ENCODE measurements at places on chromosomes 3 and 15.

DNA sequence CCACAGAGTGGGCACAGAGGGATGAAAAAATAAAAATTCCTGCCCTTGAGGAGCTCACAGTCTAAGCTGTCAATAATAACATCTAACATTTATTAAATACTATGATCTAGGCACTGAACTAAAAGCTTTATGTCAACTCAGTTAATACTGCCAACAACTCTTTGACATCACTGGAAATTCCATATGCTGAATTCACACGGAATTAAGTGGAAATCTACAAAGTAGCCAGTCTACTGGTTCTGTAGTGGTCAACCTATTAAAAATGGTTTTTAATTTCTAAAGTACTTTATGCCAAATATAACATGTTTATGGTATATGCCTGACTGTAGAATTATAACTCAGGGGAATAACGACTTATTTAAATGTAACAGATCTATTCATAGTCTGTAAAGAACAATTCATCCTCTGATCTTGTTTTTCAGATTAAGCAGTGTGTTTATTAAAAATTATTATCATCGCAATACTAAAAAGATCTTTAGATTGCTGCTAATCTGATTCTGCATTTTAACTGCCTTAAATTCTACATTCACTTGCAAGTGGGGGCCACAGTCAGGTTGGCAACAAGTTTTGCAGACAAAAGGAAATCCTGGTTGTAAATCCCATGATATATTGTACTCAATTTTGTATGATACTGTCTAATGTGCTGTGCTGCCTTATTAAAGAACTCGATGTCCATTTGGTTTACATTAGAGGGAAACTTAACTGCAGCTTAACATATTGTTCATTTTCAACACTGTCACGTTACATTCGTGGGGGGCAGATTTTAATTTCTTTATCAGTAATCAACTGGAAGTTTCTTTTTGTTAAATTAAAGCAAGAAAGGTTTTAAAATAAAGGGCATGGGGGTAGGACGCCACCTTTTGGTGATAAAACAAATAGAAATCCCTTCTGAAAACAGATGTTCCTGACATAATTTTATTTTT, 2.6 kb upstream of the FOXP1 start:
- no peak for DNase-seq

- DNase-seq = no peak
These were observed 174.7 kb upstream of the CNTN3 start for GRCh38 chr3:74789111-74789510.

- no peak for DNase-seq
These were observed 257.7 kb downstream of the DIPK2A start for GRCh38 chr3:144229330-144229729.

GRCh38 chr3:183634707-183635106, 716 bp upstream of the KLHL24 start:
- no peak for DNase-seq

DNA sequence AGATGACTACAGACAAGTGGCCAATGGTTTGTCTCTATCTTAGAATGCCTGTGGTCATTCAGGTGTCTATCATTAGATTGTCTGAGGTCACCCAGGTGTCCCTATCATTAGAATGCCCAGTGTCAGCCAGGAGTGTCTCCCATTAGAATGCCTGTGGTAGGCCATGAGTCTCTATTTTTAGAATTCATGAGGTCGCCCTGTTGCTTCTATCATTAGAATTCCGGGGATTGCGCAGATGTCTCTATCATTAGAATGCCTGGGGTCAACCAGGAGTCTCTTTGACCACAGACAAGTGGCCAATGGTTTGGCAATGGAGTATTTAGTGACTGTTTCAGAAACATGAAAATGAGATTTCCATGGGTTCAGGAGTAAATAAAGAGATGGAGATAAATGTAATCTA, 7.6 kb downstream of the RTP2 start:
- no peak for DNase-seq

DNA sequence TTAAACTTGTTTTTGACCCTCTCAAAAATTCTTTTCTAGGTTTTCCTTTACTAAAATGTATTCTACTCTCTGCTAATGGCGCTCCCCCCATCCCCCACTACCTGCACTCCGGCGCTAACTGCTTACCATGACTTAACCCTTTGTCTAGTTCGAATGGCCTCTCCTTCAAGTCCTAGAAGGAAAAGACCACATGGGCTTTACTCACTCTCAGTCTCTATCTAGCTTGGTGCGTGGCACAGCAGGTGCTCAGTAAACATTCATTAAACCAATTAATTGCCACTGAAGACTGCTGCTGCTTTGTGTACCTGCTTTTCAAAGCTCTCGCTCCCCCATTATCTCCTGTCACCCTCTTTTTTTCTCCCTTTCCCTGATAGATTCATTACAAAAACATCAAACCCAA, 457.7 kb upstream of the THRB start:
- DNase-seq = no peak
